ENCODE measurements at places on chromosomes 12 and 14. TPM values are rescaled to one million over a fixed set of nuclear protein-coding genes. Genes with fewer than 3 reads are reported as not detected.

- no peak for DNase-seq
- no peaks in the 10 kb centered on the region for H3K27me3 ChIP-seq
- no peak overlapping the region for H3K27ac ChIP-seq
- H3K36me3 ChIP-seq = no peaks in the 10 kb centered on the region
- H3K4me3 ChIP-seq = no peak overlapping the region
- H3K4me1 ChIP-seq = peaks cover 8% of the 10 kb centered on the region
Measured at GRCh38 chr12:131093971-131094830, 140.5 kb downstream of the ADGRD1 start.

TMEM179 gene
- total RNA-seq = 0.21 TPM

PTHLH gene
- total RNA-seq = not detected

INTS13 gene
- 39.6 TPM for total RNA-seq

ADSS1 gene
- total RNA-seq = 5.1 TPM

B4GALNT1 gene
- total RNA-seq = 1.8 TPM

All from activated naive CD4-positive, alpha-beta T cell treated with anti-CD3 and anti-CD28 coated beads for 36 hours (primary cell).